Activated T-helper 1 cell treated with anti-CD3 and anti-CD28 coated beads, Interleukin-2, amount 50 U/mL, for 16 hours (primary cell): ENCODE measurements at places on chromosomes 6 and 20.

- DNase-seq = no peak
Measured at GRCh38 chr6:82072121-82072521, 175.4 kb downstream of the IBTK start.

DNA sequence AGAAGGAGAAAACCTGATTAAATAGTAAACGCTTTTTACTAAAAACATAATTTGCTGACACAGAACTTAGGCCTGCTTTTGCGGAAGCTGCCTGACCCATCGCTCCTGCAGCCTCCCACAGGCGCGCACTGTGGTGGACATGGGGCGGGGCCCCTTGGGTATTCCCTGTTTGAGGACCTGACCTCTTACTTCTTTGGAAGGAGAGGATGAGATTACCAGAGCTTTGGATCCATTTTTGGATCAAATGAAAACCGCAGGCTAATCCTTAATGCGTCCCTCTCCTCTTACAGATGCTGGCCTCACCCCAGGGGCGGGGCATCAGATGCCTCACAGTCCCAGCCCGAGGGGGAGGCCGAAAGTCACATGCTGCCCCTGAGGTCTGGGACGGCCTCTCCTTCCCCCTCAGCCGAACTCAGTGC, 151.0 kb downstream of the SCML4 start:
- DNase-seq = no peak

DNA sequence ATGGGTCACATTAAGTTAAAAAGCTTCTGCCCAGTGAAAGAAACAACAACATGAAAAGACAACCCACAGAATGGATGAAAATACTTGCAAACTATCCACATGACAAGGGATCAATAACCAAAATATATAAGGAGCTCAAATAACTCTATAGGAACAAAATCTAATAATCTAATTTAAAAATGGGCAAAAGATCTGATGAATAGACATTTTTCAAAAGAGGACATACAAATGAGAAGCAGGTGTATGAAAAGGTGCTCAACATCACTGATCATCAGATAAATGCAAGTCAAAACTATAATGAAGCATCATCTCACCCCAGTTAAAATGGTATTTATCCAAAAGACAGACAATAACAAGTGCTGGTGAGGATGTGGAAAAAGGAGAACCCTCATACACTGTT, 21.0 kb upstream of the ELMO2 start:
- DNase-seq = no peak

GRCh38 chr6:8513174-8513573, 77.8 kb upstream of the SLC35B3 start:
- DNase-seq = no peak

DNA sequence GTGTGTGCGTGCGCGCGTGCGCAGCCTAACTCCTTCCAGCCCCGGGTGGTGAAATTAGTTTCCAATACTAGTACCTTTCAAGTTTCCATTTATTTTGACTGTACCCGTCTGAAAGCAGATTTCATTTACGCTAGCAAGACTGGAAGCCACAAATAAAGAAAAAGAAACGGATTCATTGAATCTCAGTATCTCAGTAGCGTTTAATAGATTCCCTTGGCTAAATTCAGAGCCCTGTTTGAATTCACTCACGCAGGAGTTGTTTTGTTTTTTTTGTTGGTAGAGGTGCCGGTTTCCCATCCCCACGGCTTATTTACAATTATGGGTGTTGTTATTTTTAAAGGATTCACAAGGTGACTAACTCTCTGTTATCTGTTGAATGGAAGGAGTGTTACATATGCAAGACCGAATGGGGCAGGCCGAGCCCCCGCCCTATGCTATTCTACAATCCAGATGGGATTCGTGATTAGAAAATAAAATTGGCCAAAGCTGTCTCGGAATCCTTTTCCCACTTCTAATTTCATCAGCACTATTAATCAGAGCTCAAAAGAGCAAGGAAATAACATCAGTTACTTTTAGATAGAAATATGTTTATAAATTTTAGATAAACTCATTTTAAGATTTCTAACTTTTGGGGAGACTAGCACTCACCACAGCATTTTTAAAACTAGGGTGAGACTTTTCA, 2.3 kb upstream of the INSM1 start:
- no peak for DNase-seq

GRCh38 chr20:47164140-47164539, 192.4 kb downstream of the ZMYND8 start:
- DNase-seq = no peak

DNA sequence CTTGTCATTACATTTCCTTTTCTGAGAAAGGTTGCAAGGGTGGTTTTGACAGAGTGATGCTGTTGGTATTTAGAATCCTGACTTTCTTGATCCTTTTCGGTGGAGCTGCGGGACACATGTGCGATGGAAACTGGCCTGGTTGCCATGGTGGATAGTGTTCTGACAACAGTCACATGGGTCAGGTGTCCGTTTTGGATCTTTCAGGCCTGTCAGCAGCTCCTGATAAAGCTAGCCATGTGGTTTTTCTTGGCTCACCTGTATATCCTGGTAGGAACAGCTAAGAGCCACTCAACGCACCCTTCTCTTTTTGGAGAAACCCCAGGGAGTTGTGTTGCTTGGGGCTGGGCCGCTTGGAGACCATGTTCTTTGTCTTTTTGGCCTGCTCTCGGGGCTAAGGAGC, 177.4 kb downstream of the MTFR2 start:
- DNase-seq = no peak

DNA sequence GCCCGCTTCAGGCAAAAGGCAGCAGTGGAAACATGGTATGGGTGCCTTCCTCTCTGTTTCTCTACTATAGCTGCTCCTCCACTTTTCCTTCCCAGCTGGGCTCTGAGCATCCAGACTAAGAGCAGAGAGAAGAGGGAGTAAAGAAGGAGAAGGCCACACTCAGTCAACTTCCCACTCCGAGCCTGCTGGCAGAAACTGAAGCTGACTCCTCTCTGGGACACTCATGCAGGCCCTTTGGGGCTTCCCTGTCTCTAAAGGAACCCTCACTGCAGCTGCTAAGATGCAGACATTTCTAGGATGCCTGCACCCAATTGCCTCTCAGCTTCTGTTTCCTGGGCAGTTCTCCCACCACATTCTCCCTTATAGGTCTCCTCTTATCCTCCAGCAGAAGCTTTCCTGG, 88.9 kb downstream of the FRK start:
- no peak for DNase-seq

DNA sequence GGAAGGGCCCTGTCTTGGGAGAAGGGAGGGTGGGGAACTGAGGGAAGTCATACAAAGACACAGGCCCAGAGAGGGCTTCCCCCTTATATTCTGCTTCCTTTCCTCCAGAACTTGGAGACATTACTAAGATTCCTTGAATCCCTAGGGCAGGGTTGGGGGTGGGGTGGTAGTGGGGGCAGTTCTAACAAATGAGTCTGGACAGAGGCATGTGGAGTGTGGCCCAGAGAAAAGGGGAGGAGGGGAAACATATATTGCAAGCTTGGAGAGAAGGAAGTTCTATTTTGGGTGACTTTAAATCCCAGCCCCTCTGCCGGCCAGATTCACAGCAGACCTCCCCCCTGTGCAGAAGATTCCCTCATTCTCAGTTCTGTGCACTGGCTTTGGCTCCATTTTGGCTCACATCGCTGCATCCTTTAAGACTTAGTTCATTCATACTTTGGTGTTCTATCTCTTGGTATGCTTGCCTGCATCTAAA, 43.7 kb downstream of the DAAM2 start:
- DNase-seq = no peak

DNA sequence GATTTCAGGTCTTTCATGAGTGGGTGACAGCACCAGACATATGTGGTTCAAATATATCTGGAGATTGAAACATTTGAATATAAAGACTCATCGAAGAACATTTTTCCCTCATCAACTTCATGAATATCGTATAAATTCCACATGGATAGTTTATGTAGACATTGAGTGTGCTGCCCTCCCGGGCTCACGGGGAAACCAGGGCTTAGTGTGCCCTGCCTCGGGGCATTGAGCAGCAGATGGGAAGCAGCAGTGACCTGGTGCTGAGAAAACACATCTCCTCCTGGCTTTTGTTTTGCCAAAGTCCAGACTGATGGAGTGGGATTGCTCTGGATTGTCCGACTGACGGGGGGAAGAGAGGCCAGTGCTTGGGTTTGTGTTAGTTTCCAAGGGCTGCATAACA, 17.8 kb upstream of the SLC2A12 start:
- no peak for DNase-seq

DNA sequence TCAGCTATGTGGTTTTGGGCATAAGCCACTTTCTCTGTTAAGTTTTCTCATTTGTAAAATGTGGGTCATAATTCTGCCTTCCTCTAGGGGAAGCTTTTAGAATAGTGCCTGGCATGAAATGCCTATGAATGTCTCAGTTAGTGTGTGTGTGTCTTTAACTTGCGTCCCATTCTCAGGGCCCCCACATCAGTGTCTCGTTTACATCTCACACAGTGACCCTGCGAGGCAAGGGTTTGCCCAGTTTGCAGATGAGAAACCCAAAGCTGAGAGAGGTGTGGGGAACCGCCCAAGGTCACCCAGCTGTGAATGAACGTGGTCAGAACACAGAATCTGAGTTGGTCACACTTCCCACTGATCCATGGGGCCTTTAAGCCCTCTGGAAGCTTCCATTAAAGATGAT, 14.1 kb downstream of the DYNLRB1 start:
- DNase-seq = no peak

DNA sequence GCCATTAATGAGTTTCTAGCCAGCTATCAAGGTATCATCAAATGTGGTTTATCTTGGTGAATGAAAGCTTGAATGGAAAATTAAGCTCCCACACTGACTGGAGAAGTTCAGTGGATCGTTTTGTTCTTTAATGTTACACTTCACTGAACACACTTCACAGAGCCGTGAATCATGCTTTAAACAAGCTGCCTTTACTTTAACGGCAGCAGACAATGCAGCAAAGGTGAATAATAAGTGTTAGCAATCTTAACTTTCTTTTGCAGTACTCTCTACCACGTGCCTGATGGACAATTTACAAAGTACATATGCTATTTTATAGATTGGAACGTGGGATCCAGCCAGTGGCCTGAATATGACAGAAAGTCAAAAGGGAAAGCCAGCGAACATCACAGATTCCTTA, 424.5 kb downstream of the GRIK2 start:
- no peak for DNase-seq

DNA sequence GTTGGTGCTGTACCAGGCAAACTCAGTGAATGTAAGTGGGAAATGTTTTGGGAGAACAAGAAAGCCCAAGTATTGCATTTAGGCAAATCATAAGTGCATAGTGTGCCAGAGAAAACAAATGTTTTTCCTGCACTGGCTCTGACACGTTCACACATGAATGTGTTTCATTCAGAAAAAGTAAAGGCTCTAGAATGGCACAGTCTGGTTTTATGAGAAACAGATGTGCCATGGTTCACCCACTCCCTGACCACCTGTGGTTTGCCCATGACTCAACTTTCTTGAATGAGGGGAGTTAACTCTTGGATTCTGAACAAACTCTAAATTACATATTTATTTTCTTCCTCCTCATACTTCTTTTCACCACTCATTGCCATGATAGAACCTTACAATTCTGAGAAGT, 126.9 kb downstream of the KCNQ5 start:
- no peak for DNase-seq

DNA sequence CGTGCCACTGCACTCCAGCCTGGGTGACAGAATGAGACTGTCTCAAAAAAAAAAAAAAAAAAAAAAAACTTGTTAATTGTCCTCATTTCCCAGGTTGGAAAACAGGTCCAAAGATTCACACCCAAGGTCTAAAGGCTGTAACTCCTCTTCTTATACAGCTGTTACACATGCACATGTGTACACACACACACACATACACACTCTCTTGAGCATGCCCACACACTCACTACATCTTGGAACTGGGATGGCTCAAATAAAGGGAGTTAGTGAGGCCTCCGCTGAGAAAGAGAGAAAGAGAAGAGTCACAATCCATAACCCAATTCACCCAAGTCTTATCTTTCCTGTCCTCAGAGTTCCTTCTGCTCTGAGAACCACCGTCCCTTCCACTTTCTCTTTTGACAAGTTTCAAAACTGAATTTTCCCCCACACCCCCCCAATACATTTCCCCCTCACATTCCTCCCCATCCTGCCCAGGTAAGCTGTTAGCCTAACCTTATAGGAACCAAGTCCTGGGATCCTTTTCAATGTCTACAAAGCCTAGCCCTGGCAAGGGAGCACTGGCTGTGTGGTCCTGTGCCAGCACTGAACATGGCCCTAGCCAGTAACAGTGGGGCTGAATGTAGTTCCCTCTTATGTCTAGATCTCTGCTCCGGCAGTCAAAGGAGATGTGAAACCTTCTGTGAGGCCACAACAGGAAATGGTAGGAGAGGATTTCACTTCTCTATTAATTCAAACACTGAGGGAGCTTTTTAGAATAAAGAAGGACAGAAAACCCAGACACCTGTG, 3.2 kb upstream of the HLA-DMB start:
- DNase-seq = no peak

DNA sequence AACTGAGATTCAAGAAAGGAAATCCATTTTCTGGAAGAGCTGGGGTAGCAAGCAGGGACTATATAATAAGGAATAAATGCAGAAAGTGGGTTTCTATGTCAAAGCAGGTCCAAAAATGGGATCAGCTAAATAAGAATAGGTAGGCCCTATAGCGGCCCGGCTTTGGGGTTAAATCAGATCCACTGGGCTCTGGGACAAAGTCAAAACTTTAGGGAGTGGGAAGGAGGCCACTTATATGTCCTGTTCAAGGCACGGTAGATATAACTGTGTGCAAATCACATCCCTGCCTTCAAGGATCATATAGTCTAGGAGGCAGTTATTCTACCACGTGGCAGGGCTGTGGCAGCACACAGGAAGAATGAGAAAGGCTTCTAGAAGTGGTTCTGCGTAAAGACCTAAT, 191.4 kb upstream of the CDYL start:
- DNase-seq = no peak

DNA sequence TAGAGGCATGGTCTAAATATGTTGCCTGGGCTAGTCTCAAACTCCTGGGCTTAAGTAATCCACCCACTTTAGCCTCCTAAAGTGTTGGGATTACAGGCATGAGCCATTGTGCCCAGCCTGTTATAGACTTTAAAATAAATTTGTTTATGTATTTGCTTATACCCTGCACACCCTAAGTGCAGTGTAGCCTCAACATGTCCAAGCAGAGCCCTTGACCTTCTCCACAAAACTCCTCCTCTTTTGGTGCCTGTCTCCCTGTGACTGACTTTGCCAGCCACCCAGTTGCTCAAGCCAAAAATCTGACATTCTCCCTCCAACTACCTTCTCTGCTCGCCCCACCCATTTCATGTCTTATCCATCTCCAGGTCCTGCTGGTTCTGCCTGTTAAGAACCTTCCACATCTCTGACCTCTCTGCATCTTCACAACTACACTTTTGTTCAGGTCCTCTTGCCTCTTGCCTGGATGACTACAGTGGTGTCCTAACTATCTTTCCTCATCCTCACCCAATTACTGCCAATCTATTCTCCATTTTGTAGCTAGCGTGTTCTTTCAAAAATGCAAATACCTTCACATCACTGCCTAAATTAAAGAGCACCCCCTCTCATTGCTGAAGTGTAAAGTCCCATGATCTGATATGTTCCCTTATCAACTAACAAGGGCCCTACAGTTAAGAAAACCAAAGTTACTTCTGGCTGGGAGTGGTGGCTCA, 11.2 kb upstream of the KIFC1 start:
- no peak for DNase-seq

GRCh38 chr6:142633317-142633716, 311.7 kb downstream of the HIVEP2 start:
- DNase-seq = no peak

- no peak for DNase-seq
Measured at GRCh38 chr20:49344975-49345374, 67.1 kb upstream of the ZNFX1 start.

GRCh38 chr6:74269600-74269858, 573.5 kb downstream of the CD109 start:
- no peak for DNase-seq

GRCh38 chr6:165883851-165884640, 221.0 kb upstream of the PDE10A start:
- DNase-seq = no peak
